Heart left ventricle (tissue), 16 donors: ENCODE measurements at places on chromosomes 5 and 9. TPM values are rescaled to one million over a fixed set of nuclear protein-coding genes. Genes with fewer than 3 reads are reported as not detected.

The SLC12A7 gene
- 153 TPM for total RNA-seq

The ACER2 gene
- 4.3 TPM for total RNA-seq

The TMEM252 gene
- not detected for total RNA-seq

DNA sequence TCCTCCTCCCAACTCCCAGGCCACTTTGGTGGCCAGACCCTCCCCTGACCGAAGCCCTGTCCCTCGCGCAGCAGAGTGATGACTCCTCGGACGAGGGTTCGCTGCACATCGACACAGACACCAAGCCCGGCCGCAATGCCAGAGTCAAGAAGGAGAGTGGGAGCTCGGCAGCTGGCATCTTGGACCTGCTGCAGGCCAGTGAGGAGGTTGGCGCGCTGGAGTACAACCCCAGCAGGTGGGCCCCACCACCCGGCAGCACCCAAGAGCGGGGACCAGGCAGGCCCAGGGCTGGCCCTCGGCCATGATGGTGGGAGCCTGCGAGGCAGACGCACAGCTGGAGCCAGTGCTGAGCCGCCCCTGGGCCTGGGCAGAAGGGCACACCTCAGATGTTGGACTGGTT lies 90.6 kb downstream of the PHF2 start:
- no peak overlapping the region for H3K27ac ChIP-seq
- DNase-seq, result peak; percentile 27
- peaks cover 38% of the 10 kb centered on the region for H3K36me3 ChIP-seq
- H3K4me1 ChIP-seq, result no peaks in the 10 kb centered on the region

DNA sequence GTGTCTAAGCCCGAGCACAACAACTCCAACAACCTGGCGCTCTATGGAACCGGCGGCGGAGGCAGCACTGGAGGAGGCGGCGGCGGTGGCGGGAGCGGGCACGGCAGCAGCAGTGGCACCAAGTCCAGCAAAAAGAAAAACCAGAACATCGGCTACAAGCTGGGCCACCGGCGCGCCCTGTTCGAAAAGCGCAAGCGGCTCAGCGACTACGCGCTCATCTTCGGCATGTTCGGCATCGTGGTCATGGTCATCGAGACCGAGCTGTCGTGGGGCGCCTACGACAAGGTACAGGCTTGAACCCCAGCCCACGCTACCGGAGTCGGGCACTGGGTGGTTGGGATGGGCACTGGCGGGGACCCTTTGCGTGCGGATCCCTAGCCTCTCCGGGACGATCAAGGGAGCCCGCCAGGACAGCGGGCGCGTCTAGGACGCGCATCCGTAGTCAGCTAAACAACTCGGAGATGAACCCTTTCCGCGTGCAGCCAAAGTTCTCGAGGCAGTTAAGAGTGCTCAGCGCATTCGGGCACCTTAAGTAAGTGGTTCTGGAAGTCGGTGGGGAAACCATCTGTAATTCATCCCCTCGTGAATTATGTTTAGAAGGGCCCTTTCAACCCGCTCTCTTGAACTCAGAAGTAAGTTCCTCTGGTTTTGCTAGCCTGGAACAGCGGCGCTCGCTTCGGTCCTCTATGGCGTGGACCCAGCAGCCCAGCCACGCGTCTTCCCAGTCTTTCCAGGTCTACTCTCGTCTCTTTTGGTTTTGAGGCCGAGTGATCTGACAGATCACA lies 1.3 kb downstream of the KCNN2 start:
- no peak overlapping the region for H3K27ac ChIP-seq
- peaks cover 24% of the 10 kb centered on the region for H3K27me3 ChIP-seq
- peaks cover 25% of the 10 kb centered on the region for H3K4me1 ChIP-seq
- no peaks in the 10 kb centered on the region for H3K36me3 ChIP-seq

GRCh38 chr5:133950821-133951612 lies 17.4 kb downstream of the C5orf15 start:
- no peaks in the 10 kb centered on the region for H3K36me3 ChIP-seq
- peaks cover 25% of the 10 kb centered on the region for H3K4me1 ChIP-seq
- no peaks in the 10 kb centered on the region for H3K27me3 ChIP-seq
- DNase-seq, result peak; percentile 61

GRCh38 chr5:116951219-116951618 lies 376.6 kb upstream of the SEMA6A start:
- no peak for DNase-seq
- no peaks in the 10 kb centered on the region for H3K4me1 ChIP-seq
- no peak overlapping the region for H3K27ac ChIP-seq
- no peaks in the 10 kb centered on the region for H3K27me3 ChIP-seq
